ENCODE measurements at places on chromosomes 6 and 20.

GRCh38 chr6:84892671-84893070, 128.3 kb upstream of the TBX18 start:
- no peak for DNase-seq

DNA sequence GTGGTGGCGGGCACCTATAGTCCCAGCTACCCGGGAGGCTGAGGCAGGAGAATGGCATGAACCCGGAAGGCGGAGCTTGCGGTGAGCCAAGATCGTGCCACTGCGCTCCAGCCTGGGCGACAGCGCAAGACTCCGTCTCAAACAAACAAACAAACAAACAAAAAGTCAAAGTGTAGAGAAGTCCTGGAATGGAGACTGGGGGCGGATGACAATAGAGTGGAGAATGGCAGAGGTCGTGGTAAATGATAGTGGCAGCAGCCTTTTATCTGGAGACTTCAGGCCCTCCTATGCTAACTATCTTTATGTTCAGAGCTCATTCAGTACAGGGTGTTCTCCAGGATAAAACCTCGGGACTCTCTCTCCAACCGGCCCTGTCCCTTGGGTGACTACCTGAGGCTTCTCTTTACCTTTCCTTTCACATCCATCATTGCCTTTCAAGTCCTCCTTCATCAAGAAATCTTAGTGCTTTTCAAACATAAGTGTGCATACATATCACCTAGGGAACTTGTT, 1.4 kb upstream of the FKBPL start:
- no peak for DNase-seq

- DNase-seq: no peak
Observed at GRCh38 chr6:125140808-125141207, 12.8 kb upstream of the TPD52L1 start.

DNA sequence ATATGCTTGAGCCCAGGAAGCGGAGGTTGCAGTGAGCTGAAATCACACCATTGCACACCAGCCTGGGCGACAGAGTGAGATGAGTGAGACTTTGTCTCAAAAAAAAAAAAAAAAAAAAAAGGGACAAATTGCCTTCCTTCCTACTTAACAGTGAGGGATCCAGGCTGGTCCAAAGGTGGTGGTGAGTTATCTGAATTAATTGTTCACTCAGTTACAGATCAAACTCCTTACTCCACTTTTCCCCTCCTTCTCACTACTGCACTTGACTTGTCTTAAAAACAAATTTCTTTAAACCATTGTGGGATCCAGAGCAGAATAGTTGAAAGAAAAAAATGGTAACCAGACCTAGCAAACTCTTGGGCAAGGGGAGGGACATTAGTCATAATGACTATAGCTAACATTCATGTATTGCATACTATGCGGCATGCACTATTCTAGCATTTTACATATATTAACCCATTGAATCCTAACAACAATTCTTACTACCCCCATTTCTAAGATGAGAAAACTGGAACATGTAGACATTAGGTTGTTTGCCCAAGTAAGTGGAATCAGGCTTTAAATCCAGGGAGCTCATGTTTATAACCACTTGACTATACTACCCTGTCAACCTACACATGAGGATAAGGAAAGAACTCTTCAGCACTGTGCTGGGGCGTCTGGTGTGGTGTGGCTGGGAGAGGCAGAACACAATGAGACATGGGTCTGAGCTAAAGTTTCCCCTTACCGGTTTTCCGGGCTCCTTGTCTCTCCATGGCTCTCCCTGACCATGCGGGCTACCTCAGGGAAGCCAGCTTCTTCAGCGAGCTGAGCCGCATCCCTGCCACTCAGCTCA, 1.5 kb downstream of the GPANK1 start:
- no peak for DNase-seq

DNA sequence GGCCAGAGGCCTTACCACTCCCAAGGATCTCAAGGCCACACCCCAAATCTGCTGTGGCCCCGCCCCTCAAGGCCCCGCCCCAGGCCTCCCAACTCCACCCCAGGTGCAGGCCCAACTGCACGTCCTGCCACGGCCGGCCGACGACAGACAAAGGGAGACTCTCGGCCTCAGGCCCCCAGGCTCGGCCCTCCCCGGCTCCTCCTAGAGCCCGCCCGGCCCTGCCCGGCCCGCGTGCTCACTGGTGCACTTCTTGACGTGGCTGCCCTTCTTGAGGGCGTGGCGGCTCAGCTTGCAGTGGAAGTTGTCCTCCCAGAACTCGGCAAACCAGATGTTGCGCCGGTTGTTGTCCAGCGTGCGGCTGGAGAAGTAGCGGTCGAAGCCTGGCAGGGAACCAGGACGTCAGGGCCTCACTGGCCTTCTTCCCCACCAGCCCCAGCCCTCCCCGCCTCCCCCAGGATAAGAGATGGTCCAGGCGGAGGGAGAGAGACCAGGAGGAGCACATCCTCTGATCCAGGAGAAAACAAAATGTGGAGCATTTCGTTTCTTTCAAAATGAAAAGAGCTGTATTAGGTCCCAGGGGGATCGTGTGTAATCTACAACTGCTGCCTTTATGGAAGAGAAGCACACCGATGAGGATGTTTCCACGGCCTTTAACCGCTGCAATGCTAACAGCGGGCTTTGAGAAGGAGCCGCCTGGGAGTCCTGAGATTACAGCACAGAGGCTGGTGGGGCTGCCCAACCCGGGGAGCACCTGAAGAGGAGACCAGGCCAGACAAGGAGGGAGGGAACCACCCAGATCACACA, 89.4 kb downstream of the GRM4 start:
- DNase-seq: peak; percentile 35

DNA sequence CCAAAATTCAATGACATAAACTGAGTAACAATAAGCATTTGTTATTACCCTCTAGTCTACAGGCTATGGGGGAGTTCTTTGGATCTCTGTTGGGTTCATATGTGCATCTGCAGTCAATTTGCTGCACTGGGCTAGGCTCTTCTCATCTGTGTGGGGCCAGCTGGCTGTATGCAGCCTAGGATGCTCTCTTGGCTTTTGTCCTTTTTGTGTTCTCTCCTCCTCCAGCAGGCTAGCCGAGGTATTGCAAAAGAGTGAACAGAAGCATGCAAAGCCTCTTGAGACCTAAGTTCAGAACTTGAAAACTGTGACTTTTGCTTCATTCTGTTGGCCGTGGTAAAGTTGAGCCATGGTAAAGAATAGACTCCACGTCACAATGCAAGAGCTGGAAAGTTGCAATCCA, 62.8 kb upstream of the FOXO3 start:
- DNase-seq: no peak

GRCh38 chr6:155132617-155133016, 131.2 kb upstream of the CLDN20 start:
- no peak for DNase-seq

DNA sequence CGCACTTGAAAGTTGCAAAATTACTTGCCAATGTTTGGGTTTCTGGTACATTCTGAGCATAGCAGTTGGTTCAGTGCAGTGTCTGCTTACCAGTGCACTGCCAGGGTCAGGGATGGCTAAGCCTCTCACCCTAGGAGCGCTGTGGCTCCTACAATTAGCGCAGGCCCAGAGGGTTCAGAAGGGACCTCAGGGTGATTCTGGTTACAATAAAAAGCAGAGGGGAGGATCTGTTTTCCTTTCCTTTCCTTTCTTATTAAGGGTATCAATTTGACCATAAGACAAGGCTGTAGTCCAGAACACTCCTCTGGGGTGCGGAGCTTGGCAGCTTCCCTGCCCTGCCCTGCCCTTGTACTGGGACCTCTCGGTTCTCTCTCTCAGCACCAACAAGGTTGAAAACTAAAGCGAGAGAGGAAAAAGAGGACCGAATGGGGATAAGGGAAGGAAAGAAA, 2.6 kb downstream of the MAFB start:
- no peak for DNase-seq

DNA sequence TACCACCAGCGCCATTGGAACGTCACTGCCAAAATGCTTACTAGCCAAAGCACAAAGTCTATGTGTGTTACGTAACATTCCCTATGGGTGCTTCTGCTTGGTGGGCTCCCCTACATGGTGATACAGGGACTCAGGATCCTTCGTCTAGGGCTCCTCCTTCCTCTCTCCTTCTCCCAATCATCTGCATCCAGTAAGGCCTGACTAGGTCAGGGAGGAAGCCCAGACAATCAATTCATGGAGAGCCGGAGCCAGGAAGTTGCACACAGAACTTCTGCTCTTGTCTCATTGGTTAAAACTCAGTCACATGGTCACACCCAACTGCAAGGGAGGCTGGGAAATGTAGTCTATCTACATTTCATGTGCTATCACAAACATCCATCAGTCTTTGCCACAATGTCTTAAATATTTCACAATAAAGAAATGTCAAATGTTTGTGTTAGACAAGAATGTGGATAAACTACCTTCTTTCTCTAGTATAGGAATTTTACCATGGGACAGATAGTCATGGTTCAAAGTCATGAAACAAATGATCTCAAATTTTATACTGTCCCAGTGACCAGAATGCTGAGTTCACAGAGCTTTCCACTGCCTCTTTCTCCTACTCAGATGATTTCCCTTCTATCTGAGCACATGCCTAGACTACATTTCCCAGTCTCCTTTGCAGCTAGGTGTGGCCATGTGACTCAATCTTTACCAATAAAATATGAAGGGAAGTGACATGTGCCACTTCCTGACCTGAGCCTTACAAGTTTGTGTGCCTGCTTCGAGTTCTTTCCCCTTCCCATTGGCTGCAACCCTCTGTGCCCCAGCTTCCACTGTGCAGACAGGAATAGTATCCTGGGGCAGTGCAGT, 9.3 kb upstream of the KCNK15 start:
- peak; percentile 11 for DNase-seq

GRCh38 chr20:59235226-59235625, 65.2 kb upstream of the EDN3 start:
- DNase-seq: no peak
